Activated B cell treated with CpG ODN at 0.5 μM for 24 hours (primary cell): ENCODE measurements at places on chromosomes 2 and 18. TPM values are rescaled to one million over a fixed set of nuclear protein-coding genes. Genes with fewer than 3 reads are reported as not detected.
A peak's percentile ranks its signal among the peaks of the same experiment; 100 is the strongest.

- no peak for DNase-seq
- no peak overlapping the region for H3K4me3 ChIP-seq
- H3K36me3 ChIP-seq: no peaks in the 10 kb centered on the region
- no peaks in the 10 kb centered on the region for H3K4me1 ChIP-seq
- peaks cover 2% of the 10 kb centered on the region for H3K27me3 ChIP-seq
- H3K27ac ChIP-seq: no peak overlapping the region
Measured at GRCh38 chr2:62423883-62424458, 82.0 kb downstream of the TMEM17 start.

GRCh38 chr2:218272531-218273212 is 2.4 kb downstream of the PNKD start:
- peak overlapping the region; percentile 93 for H3K4me3 ChIP-seq
- DNase-seq: peak; percentile 71
- H3K36me3 ChIP-seq: peaks cover 58% of the 10 kb centered on the region

GRCh38 chr2:191443446-191443845 is 198.2 kb downstream of the MYO1B start:
- no peak for DNase-seq
- no peaks in the 10 kb centered on the region for H3K4me1 ChIP-seq
- no peaks in the 10 kb centered on the region for H3K36me3 ChIP-seq
- no peaks in the 10 kb centered on the region for H3K27me3 ChIP-seq

DNA sequence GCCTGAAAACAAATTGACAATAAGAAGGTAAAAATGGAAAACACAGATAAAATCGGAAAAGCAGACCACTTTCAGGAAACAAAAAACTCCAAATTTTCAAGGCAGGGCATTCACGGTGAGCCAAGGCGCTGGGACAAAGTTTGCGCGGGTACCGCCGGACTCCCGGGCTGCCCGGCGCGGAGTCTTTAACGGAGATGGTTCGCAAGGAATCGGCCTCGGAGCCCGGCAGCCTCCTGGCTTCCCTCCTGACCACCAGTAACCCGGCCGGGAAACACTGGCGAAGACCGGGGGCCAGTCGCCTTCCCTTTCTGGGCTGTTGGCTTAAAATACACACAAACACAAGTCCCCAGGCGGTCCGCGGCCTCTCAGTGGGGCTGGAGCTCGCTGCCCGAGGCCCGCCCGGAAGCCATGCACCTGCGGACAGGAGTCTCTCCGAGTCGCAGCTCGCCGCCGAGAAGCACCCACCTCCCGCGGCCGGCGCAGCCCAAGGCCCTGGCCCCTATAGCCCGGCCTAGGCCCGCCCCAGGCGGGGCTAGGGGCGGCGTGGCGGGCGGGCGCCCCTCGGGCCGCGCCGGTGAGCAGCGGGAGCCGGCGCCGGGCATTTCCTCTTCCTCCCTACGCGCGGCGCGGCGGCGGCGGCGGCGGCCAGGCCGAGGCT is 622 bp upstream of the KCMF1 start:
- peak overlapping the region; percentile 97 for H3K4me3 ChIP-seq
- DNase-seq: peak; percentile 70
- peak overlapping the region; percentile 98 for H3K27ac ChIP-seq
- peaks cover 54% of the 10 kb centered on the region for H3K4me1 ChIP-seq
- H3K36me3 ChIP-seq: peaks cover 28% of the 10 kb centered on the region

- H3K27ac ChIP-seq: no peak overlapping the region
- no peak for DNase-seq
- H3K36me3 ChIP-seq: peaks cover 10% of the 10 kb centered on the region
- H3K4me1 ChIP-seq: peaks cover 7% of the 10 kb centered on the region
- H3K27me3 ChIP-seq: no peaks in the 10 kb centered on the region
Measured at GRCh38 chr2:190846746-190847145, 33.9 kb upstream of the GLS start.

- no peaks in the 10 kb centered on the region for H3K4me1 ChIP-seq
- no peak overlapping the region for H3K27ac ChIP-seq
- H3K4me3 ChIP-seq: no peak overlapping the region
- no peaks in the 10 kb centered on the region for H3K36me3 ChIP-seq
- no peaks in the 10 kb centered on the region for H3K27me3 ChIP-seq
Measured at GRCh38 chr2:180761224-180761623, 219.2 kb upstream of the UBE2E3 start.

- H3K36me3 ChIP-seq: no peaks in the 10 kb centered on the region
- H3K27ac ChIP-seq: no peak overlapping the region
- H3K4me1 ChIP-seq: no peaks in the 10 kb centered on the region
- DNase-seq: no peak
- peaks cover 3% of the 10 kb centered on the region for H3K27me3 ChIP-seq
- no peak overlapping the region for H3K4me3 ChIP-seq
Measured at GRCh38 chr18:75323821-75324585, 103.5 kb downstream of the SMIM21 start.

DNA sequence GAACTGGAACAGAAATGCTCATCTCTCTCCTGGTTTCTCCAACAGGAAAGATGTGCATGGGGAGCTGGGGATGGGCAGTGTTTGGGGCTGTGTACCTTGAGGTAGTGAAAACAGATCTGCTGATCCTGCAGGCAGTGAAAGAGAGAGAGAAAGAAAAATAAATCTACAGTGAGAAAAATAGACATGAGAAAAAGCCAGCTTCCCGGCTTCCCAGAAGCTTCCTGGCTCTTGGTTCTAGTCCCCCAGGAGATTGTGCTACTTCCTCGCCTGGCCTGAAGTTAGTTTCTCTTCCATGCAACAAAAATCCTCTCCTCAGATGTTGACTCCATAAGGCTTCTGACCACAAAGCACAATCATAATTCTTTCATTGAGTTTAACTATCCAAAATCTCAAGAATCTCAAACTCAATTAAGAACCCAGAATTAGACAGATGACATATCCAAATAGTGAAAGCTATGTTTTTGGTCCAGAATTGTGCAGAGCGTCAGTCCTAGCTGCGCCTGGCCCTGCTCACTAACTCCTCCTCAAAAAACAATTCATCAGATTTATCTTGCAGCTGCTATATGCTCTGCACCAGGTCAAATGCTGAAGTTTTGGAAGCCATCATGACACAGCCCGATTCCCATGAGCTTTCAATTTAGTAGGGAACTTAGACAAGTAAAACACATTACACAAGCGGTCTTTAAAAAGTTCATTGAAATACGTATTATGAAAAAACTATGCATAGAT is 20.1 kb upstream of the NAB1 start:
- H3K4me1 ChIP-seq: peaks cover 8% of the 10 kb centered on the region
- no peak overlapping the region for H3K27ac ChIP-seq
- no peaks in the 10 kb centered on the region for H3K36me3 ChIP-seq

DNA sequence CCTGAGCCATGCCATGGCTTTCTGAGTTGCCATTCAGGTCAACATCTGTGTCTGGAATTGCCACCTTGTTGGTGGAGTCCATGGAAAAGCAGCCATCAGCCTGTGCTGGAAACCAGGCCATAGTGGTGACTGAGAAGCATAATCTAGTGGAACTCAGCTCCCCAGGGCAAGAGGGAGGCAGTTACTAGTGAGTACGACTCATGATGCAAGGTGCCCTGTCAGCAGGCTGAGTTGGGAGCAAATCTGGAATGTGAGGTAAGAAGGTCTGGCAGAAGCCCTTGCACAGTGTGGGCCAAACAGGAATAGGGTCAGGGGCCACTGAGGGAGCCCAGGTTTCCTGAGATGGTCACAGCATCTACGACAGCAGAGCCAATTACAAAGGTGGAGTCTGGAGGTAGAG is 37.1 kb downstream of the SULT1C2 start:
- no peaks in the 10 kb centered on the region for H3K36me3 ChIP-seq
- H3K27ac ChIP-seq: no peak overlapping the region
- peaks cover 2% of the 10 kb centered on the region for H3K4me1 ChIP-seq
- H3K4me3 ChIP-seq: no peak overlapping the region

DNA sequence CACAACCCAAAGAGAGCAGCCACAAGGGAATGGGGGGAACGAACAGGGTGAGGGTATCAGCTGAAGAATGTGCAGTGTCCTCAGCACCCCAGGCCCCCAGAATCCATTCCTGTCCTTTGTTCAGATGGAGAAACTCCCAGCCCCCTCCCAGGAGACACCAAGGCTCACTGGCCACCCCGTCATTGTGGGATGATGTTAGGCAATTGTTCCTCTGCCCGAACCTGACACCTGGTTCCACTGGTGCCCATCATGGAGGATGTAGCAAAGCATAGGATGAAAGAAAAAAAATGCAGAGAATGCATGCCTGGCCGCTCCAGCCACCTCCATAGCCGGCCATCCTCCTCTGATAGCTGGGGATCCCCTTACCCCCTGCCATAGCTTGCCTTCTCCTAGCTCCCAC is 197.3 kb upstream of the TWIST2 start:
- H3K27ac ChIP-seq: no peak overlapping the region
- no peak overlapping the region for H3K4me3 ChIP-seq
- H3K27me3 ChIP-seq: peaks cover 2% of the 10 kb centered on the region

- H3K27me3 ChIP-seq: peaks cover 67% of the 10 kb centered on the region
- no peak overlapping the region for H3K27ac ChIP-seq
- no peaks in the 10 kb centered on the region for H3K36me3 ChIP-seq
- no peak overlapping the region for H3K4me3 ChIP-seq
- no peak for DNase-seq
- no peaks in the 10 kb centered on the region for H3K4me1 ChIP-seq
Measured at GRCh38 chr2:219335373-219335786, 2.8 kb upstream of the RESP18 start.

DNA sequence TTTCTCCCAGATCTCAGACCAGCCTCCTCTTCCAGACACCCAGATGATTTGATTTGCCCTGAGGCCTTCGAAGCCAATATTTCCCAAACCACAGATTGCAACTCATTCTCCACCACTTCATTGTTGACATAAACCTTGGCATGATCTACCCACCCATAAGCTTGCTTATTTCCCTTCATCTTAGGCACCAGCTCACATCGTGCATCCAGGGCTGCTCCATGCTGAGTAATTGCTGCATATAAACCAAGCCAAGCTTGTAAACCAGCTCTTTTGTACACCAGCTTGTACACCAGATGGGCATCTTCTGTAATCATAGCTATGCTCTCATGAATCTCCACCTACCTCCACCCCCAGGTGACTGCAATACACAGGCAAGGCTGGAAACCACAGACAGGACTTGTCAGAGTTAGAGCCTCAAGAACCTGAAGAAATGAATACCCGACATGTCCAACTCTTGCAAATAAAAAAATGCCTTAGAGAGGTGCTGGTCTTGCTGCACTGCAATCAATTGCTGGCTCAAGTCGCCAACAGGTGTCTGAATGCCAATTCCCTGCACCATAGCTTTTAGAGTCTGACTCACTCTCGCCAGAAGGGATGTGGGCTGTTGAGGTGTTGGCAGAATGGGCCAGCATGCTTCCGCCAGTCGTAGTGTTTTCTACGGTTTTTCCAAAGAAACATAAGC is 31.5 kb downstream of the TRABD2A start:
- no peaks in the 10 kb centered on the region for H3K27me3 ChIP-seq
- no peak overlapping the region for H3K27ac ChIP-seq
- DNase-seq: no peak
- peaks cover 7% of the 10 kb centered on the region for H3K36me3 ChIP-seq
- H3K4me1 ChIP-seq: peaks cover 32% of the 10 kb centered on the region
- no peak overlapping the region for H3K4me3 ChIP-seq

DNA sequence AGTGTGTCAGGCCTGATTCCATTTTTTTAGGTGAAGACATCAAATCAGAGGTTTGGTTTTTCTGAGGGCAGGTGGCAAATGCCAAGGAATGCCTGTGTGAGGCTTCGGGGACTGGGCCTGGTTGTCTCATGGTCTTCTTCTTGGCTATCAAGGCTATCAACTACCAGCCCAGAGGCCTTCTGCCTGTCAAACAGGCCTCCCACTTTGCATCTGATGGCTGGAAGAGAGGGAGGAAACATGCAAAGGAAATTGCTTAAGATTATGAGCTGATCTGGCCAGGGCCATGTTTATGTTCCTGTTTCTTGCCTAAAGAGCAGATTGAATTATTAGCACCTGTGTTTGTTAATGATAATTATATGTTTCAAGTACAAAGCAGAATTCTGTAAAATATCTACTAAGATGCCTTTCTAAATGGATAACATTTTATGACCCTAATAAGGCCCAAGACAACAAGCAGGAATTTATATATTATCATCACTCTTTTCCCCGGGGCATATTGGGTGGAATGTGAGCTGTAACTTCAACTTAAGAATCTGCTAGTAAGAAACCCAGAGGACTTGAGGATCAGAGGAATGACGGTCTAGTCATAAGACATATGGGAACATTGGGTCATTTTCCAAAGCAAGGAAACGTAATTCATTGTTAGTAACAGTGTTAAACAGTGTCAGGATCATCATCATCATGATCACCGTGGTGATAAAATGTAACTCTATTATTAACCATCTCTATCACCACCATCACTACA is 123.2 kb downstream of the LYPD6B start:
- no peak overlapping the region for H3K27ac ChIP-seq
- no peaks in the 10 kb centered on the region for H3K36me3 ChIP-seq
- H3K27me3 ChIP-seq: peaks cover 28% of the 10 kb centered on the region
- peaks cover 15% of the 10 kb centered on the region for H3K4me1 ChIP-seq
- DNase-seq: no peak

DNA sequence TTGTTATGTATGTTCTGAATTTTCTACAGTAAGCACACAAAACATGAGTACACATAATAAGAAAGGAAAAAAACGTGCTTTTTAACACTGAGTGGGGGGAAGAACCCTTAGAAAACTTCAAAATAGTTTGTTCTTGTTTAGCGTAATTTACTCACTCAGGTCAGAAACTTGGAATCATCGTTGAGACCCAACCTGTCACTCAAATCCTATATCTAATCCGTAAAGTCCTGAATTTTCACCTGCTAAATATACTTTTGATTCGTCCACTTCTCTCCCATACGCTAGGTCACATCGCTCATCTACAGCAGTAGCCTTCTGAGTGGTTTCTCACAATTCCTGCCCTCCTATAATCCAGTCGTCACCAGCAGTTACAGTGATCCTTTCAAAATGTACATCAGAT is 767 bp downstream of the TPRKB start:
- peaks cover 38% of the 10 kb centered on the region for H3K36me3 ChIP-seq
- no peaks in the 10 kb centered on the region for H3K27me3 ChIP-seq
- H3K4me1 ChIP-seq: peaks cover 18% of the 10 kb centered on the region
- DNase-seq: no peak
- peak overlapping the region; percentile 94 for H3K4me3 ChIP-seq
- peak overlapping the region; percentile 90 for H3K27ac ChIP-seq

GRCh38 chr2:33136566-33136965 is 189.8 kb downstream of the LTBP1 start:
- H3K27ac ChIP-seq: no peak overlapping the region
- no peaks in the 10 kb centered on the region for H3K4me1 ChIP-seq
- H3K36me3 ChIP-seq: no peaks in the 10 kb centered on the region
- no peak for DNase-seq

Gene CD28
- 0.44 TPM in 1 of 2 replicates, not detected in the other for total RNA-seq

Gene PROM2
- 0.12 and 0.93 TPM in 2 replicates for total RNA-seq

Gene TSPYL6
- not detected in 2 replicates for total RNA-seq

Gene PIEZO2
- total RNA-seq: not detected in 2 replicates

Gene VWC2L
- not detected in 2 replicates for total RNA-seq

Gene CCDC141
- total RNA-seq: 32.1 and 38.8 TPM in 2 replicates

Gene PLGLB2
- total RNA-seq: 2.5 and 2.8 TPM in 2 replicates

Gene SUMO1
- total RNA-seq: 78.8 and 83.9 TPM in 2 replicates

Gene MFSD2B
- not detected in 2 replicates for total RNA-seq

Gene TMEM17
- total RNA-seq: 0.12 TPM in 1 of 2 replicates, not detected in the other

Gene IL36G
- not detected in 2 replicates for total RNA-seq

Gene WDR33
- 83.0 and 93.0 TPM in 2 replicates for total RNA-seq

Gene RNF152
- total RNA-seq: 0.02 TPM in 1 of 2 replicates, not detected in the other

Gene SULT1C4
- not detected in 2 replicates for total RNA-seq
